ENCODE measurements at places on chromosomes 2 and 18.

- DNase-seq = no peak
Measured at GRCh38 chr2:105139556-105140239, 101.8 kb downstream of the MRPS9 start.

- no peak for DNase-seq
Measured at GRCh38 chr2:128403814-128404708, 85.4 kb upstream of the HS6ST1 start.

- DNase-seq = no peak
Measured at GRCh38 chr2:56681659-56682396, 498.0 kb downstream of the CCDC85A start.

GRCh38 chr2:12451726-12452125 is 265.0 kb upstream of the TRIB2 start:
- no peak for DNase-seq

- no peak for DNase-seq
Measured at GRCh38 chr18:33034945-33035344, 262.1 kb upstream of the KLHL14 start.

- DNase-seq = no peak
Measured at GRCh38 chr2:148896136-148896535, 21.1 kb downstream of the KIF5C start.

DNA sequence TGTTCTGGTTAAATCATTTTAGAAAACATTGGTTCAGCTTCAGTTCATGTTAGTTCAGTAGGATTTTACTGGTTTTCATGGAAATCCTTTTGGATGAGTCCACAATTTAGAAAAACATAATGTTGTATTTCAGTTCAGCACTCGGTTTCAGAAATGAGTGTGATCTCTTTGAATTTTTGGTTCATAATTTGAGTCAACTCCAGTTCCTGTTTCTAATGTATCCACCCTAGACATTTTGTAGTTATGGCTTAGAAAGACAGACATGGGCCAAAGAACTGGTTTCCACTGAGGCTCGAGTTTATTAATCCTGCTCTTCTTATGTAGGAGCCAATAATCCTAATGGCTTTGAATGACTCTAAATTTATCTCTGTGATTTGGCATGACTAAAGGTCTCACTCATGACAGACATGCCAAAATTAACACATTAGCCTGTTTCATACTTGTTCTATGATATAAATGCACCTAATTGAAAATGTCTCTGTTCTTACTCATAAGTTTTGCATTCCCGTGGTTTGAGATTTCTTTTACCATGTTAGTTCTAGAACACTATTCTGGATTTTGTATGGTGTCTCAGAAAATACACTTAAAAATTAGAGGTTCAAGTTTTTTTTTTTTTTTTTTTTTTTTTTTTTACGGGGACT is 82.3 kb upstream of the SPRED2 start:
- no peak for DNase-seq

- peak; percentile 13 for DNase-seq
Measured at GRCh38 chr2:39728941-39729351, 50.1 kb downstream of the THUMPD2 start.

- DNase-seq = no peak
Measured at GRCh38 chr2:22274661-22275060, 1110.3 kb upstream of the KLHL29 start.

- no peak for DNase-seq
Measured at GRCh38 chr2:63058921-63059792, 8.5 kb downstream of the OTX1 start.

- no peak for DNase-seq
Measured at GRCh38 chr2:104049981-104050380, 803.9 kb upstream of the POU3F3 start.

DNA sequence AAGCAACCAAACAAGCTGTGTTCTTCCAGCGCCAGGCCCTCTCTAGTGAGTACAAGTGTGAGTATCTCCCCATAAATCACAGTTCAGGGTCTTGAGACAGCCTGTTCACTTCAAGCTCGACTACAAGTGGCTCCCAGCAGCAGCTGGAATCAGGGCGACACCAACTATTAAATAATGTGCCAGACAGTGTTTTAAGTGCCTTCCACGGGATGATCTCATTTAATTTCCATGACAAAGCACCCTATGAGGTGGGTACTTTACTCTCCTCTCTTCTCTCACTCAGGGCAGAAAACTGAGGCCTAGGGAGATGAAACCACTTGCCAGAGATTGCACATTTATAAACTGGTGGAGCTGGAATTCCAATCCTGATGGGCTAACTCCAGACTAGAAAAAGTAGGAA is 2.6 kb upstream of the FAM136A start:
- DNase-seq = no peak

- no peak for DNase-seq
Measured at GRCh38 chr2:238504181-238504931, 77.6 kb downstream of the ASB1 start.

DNA sequence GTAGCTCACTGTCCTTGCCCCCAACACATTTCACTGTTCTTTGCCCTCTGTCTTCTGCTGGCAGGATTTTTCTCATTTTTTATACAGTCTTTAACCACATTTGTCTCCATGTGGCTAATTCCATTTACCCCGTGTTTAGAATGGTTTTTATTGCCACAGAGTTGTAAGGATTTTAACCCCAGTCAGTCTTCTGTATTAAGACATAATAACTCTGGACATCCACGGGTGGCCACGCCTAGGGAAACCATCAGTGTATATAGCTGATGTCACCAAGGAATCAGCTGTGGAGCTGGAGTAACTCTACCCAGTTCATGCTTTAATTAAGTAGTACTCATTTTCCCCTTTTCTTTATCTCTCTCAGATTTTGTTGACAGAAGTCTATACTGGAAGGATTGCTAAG is 139.8 kb downstream of the MAP4K4 start:
- no peak for DNase-seq

- no peak for DNase-seq
Measured at GRCh38 chr2:138777996-138778395, 2.2 kb downstream of the NXPH2 start.

DNA sequence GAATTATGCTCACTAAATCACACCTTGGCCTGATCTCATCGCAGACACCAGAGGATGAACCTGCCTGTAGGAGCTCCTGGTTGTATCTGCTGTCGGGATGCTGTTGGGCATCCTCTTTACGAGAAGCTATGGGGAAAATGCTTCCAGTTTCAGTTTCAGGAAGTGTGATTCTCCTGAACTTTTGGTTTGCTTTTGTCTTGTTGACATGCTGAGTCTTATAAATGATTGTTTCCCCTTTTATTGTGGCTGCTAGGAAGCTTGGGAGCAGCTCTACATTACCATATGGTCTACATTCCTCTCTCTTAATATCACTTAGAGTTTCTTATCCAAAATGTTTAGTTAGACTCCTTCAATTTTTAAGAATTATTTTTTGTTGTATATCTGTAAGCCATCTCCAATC is 227.5 kb downstream of the MTX2 start:
- DNase-seq = no peak

All from midbrain (tissue), 1 donor.